SK-N-SH (cell line): ENCODE measurements at places on chromosomes 2 and 18. TPM values are rescaled to one million over a fixed set of nuclear protein-coding genes. Genes with fewer than 3 reads are reported as not detected.
A peak's percentile ranks its signal among the peaks of the same experiment; 100 is the strongest.

DNA sequence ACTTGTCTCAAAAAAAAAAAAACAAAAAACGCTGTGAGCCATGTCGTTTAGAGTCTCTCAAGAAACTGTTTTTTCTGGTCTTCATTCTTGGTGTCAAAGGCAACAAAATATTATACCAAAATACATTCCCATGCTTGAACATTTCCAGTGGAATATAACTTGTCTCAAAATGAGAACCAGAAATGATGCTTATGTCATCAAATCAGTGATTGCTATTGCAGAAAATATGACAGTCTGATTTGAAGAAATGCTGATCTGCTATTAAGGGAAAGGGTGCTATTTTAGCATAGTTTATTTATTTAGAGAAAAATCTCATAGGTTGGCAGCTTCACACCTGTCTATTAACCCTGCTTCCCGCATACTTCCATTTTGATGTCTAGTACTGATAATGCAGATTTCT lies 82.4 kb upstream of the ACSL3 start:
- H3K27me3 ChIP-seq: no peaks in the 10 kb centered on the region
- no peaks in the 10 kb centered on the region for H3K4me1 ChIP-seq
- no peak for DNase-seq

DNA sequence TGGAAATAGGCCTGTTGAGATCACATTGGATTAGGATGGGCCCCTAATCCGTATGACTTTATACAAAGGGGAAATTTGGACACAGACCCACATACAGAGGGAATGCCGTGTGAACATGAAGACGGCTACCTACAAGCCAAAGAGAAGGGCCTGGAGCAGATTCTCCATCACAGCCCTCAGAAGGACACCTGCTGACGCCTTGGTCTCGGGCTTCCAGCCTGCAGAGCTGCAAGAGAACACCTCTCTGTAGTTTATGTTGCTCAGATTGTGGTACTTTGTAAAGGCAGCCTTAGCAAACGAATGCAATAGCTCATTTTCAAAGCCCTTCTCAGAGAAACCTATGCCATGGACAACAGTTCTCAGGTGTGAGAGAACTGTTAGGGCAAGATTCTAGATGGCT lies 86.1 kb downstream of the LONRF2 start:
- H3K4me1 ChIP-seq: peaks cover 13% of the 10 kb centered on the region; the same call in 1 of the 2 replicates
- no peaks in the 10 kb centered on the region for H3K36me3 ChIP-seq

GRCh38 chr2:178819992-178820391 lies 12.8 kb upstream of the TTN start:
- no peaks in the 10 kb centered on the region for H3K36me3 ChIP-seq
- no peak overlapping the region for H3K4me3 ChIP-seq
- H3K27ac ChIP-seq: no peak overlapping the region
- peaks cover 4% of the 10 kb centered on the region for H3K4me1 ChIP-seq
- no peak for DNase-seq

DNA sequence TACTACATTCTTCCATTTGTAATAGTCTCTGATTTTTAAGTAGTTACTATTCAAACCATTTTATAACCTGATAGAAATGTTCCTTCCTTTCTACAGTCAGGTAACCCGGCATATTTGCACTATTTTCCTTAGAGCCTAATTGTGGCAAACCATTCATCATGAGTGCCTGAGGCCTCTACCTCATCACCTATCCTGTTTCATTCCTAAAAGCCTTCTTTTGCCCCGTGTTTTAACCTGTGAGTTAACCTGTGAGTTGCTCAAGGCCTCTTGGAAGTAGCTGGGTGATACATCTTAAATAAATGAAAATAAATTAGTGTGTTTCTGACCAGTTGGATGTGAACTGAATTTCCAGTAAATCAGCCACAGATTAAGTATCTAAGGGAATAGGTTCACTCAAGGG lies 6.5 kb upstream of the KLHL29 start:
- DNase-seq: no peak
- H3K4me3 ChIP-seq: no peak overlapping the region
- no peaks in the 10 kb centered on the region for H3K27me3 ChIP-seq
- H3K27ac ChIP-seq: no peak overlapping the region

Gene NXPH2
- polyA plus RNA-seq: not detected in 2 replicates

- no peak for DNase-seq
- H3K27ac ChIP-seq: no peak overlapping the region
- no peaks in the 10 kb centered on the region for H3K36me3 ChIP-seq
- no peak overlapping the region for H3K4me3 ChIP-seq
- peaks cover 34% of the 10 kb centered on the region for H3K27me3 ChIP-seq
Measured at GRCh38 chr2:157443090-157443489, 799 bp downstream of the CYTIP start.

GRCh38 chr2:10309286-10309685 lies 6.6 kb downstream of the HPCAL1 start:
- H3K27ac ChIP-seq: no peak overlapping the region
- no peak for DNase-seq
- no peaks in the 10 kb centered on the region for H3K36me3 ChIP-seq
- H3K27me3 ChIP-seq: no peaks in the 10 kb centered on the region

DNA sequence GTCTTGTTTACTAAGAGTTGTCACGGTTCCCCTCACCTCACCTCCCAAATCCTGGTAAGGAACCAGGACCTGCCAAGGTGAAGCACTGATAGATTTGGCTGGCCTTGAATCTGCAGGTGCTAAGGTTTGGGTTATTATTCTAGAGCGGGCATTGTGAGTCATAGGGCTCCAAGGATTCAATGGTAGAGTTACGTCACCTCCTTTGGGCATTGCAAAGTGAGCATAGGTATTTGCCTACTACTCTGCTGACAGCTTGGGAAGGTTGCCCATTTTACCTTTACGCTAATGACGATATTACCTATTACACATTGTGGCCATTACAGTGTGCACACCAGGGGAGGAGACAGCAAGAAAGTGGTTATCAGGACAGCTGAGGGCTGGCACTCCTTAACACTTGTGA lies 59.3 kb downstream of the SETBP1 start:
- no peak overlapping the region for H3K27ac ChIP-seq
- H3K4me3 ChIP-seq: no peak overlapping the region

Gene PSMA8
- polyA plus RNA-seq: not detected in 2 replicates

Gene SP5
- polyA plus RNA-seq: not detected in 2 replicates

GRCh38 chr2:71101656-71102055 lies 28.4 kb downstream of the MCEE start:
- H3K27me3 ChIP-seq: no peaks in the 10 kb centered on the region
- H3K27ac ChIP-seq: 0 out of 2 replicates have a peak overlapping the region, but pooled peaks have one; percentile 4
- no peak overlapping the region for H3K4me3 ChIP-seq
- H3K4me1 ChIP-seq: no peaks in the 10 kb centered on the region
- H3K36me3 ChIP-seq: no peaks in the 10 kb centered on the region
- DNase-seq: no peak

DNA sequence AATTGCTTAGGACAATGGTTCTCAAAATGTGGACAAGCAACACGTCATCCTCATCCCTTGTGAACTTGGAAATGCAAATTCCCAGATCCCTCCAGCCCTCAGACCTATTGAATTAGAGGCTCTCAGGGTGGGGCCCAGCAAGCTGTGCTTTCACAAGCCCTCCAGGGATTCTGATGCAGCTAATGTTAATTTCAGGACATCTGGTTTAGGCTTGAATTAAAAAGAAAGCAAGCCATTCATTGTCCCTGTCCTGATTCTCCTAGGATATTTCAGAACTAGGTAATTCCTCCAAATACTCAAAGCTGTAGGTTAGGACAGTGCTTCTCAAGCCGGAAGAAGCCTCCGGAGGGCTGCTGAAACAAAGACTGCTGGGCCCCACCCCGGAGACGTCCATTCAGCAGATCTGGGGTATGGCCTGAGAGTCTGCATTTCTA lies 26.0 kb upstream of the GLI2 start:
- H3K4me1 ChIP-seq: peaks cover 24% of the 10 kb centered on the region; the same call in 1 of the 2 replicates
- no peak overlapping the region for H3K4me3 ChIP-seq
- H3K27me3 ChIP-seq: no peaks in the 10 kb centered on the region
- H3K36me3 ChIP-seq: no peaks in the 10 kb centered on the region
- peak; percentile 63 for DNase-seq

- peak overlapping the region; percentile 86 for H3K27ac ChIP-seq
- no peaks in the 10 kb centered on the region for H3K27me3 ChIP-seq
- no peaks in the 10 kb centered on the region for H3K36me3 ChIP-seq
- no peak overlapping the region for H3K4me3 ChIP-seq
- H3K4me1 ChIP-seq: peaks cover 26% of the 10 kb centered on the region; the same call in 1 of the 2 replicates
- DNase-seq: no peak
Measured at GRCh38 chr2:195486520-195486919, 170.5 kb upstream of the SLC39A10 start.

Gene CRACDL
- polyA plus RNA-seq: not detected in 2 replicates

Gene MDH1B
- polyA plus RNA-seq: 1.7 and 2.8 TPM in 2 replicates

GRCh38 chr2:198657512-198658121 lies 800.1 kb downstream of the SATB2 start:
- H3K36me3 ChIP-seq: no peaks in the 10 kb centered on the region
- no peak overlapping the region for H3K27ac ChIP-seq
- H3K27me3 ChIP-seq: no peaks in the 10 kb centered on the region
- H3K4me3 ChIP-seq: no peak overlapping the region; the same call in 1 of the 2 replicates

GRCh38 chr2:37928377-37928776 lies 3.3 kb downstream of the RMDN2 start:
- no peaks in the 10 kb centered on the region for H3K27me3 ChIP-seq
- no peak overlapping the region for H3K4me3 ChIP-seq
- no peaks in the 10 kb centered on the region for H3K36me3 ChIP-seq
- H3K27ac ChIP-seq: no peak overlapping the region
- no peak for DNase-seq

DNA sequence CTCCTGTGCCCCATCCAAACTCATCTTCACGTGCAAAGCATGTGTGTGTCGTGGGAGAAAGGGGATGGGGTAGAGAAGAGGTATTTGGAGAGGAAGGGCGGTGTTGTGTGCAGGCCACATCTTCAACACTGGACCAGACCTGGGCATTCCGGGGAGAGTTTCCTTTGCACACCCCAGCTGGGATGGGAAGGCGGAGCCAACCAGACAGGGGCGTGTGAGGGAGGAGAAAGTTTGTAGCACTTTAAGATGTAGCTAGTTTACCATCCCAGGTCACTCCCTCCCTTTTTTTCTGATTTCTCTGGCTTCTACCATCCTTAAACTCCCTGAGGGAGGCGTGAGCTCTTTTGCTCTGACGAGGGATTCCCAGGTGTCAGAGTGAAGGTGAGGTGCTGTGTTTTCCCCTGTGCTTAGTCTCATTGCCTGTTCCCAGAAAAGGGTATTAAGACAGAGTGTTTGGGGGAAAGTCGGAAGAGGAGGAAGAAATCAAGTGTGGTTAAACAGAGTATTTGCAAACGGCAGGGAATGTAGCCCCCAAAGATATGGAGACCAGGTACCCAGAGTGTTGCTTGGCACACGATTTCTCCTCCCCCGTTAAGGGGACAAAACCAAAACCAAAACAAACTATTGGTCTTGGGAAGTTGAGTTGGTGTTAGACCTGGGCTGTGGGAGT lies 1.6 kb downstream of the SETBP1 start:
- no peaks in the 10 kb centered on the region for H3K36me3 ChIP-seq
- no peak overlapping the region for H3K27ac ChIP-seq
- H3K4me1 ChIP-seq: peaks cover 24% of the 10 kb centered on the region

GRCh38 chr2:174836377-174836994 lies 72.2 kb upstream of the CHRNA1 start:
- DNase-seq: no peak
- peak overlapping the region; percentile 66 for H3K27ac ChIP-seq
- no peaks in the 10 kb centered on the region for H3K27me3 ChIP-seq
- no peak overlapping the region for H3K4me3 ChIP-seq

DNA sequence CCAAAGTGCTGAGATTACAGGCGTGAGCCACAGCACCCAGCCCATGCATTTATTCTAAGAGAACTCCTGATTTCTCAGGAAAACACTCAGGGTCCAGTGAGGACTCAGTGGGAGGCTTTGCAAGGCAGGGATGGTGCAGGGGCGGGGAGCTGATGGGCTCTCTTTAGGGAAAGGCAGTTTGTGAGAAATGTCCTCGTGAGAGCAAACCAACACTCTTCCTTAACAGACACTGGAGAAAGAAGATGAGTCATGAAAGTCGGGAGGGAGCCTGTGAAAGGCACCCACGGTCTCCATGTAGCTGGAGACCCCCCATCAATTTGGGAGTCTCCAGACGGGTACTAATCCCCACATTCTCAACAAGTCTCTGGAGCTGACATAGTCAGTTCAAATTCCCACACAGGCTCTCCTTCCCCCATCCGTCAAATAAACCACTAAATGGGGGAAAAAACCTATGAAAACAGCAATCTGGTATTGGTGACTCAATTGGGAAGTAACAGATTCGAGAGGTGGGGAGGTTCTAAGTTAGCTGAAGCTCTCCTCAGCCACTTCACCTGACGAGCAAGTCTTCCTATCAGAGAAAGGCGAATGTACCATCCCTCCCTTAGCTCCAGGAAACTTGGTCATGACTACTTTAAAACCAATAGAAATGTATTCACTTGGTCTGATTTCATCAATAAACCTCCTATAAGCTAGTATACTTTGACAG lies 11.0 kb upstream of the CREG2 start:
- no peaks in the 10 kb centered on the region for H3K27me3 ChIP-seq
- DNase-seq: no peak
- H3K4me1 ChIP-seq: peaks cover 8% of the 10 kb centered on the region
- no peak overlapping the region for H3K4me3 ChIP-seq

DNA sequence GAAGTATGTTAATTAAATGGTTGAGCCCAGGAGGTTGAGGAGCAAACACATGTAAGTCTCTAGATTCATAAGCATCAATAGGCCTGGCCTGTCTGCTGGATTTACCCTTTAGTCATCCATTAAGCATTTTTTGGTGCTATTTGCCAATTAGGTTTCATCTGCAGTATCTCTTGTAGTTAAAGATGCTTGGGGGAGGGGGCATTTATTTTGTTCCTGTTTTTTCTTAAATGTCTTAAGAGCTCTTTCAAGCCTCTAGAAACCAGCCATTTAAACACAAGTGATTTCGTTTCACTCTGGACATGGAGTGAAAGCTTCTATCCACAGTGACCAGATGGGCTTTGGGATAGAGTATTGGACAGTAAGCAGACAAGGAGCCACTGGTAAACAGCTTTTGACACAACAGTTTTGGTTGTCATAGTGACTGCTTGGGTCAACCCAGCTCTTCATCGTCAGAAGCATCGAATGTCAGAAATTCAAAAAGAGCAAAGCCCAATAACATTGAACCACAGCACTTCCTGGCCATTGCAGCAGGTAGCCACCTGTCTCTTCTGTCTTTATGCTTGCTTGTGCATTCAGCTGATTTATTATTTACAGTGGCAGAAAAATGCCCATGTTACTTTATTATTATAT lies 4.9 kb downstream of the QPCT start:
- peaks cover 7% of the 10 kb centered on the region; the same call in 1 of the 2 replicates for H3K4me1 ChIP-seq
- H3K4me3 ChIP-seq: no peak overlapping the region
- H3K36me3 ChIP-seq: no peaks in the 10 kb centered on the region
- H3K27ac ChIP-seq: no peak overlapping the region
